NCI-H2081 (cell line): ENCODE measurements at places on chromosomes 12 and 14.

GRCh38 chr14:83874662-83875061 is 1655.3 kb upstream of the FLRT2 start:
- DNase-seq, result no peak

GRCh38 chr12:70052476-70052875 is 190.8 kb upstream of the CNOT2 start:
- DNase-seq, result no peak

DNA sequence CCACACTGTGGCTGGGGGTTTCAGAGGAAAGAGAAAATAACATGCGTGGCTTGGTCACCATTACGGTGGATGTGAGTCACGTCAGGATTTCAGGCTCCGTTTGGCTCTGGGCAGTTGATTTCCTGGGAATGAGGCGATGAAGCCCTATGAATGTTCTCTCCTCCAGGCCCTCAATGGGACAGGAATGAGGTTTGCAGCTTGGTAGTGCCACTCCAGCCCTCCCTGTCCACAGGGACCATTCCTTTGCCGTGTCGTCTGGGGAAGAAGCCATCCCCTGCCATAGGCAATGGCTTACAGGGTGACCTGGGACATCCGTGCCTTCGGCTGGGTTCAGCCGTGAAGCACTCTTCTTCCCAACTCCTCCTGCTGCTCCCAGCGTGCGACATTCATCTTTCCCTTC is 95.0 kb downstream of the FBXL14 start:
- DNase-seq, result no peak

GRCh38 chr12:71155225-71155624 is 2.6 kb downstream of the TSPAN8 start:
- no peak for DNase-seq

DNA sequence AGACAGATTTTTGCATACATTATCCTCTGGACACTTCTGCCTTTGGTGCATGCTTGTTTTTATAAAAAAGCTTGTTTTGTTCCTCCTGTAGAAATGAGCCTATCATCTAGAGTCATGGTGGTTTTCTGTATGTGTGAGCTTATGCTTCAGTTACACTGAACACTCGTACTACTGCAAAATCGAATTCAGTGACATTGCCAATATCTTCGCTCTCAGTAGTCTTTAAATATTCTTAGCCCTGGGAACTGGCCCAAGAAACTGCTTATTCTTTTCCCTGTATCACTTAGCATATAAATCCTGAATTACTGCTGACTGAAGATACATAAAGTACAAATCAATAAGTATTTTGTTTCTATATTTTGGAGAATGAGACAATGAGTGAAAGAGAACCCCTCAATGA is 70.5 kb downstream of the RGS6 start:
- no peak for DNase-seq

- no peak for DNase-seq
Observed at GRCh38 chr12:91007531-91008290, 2.9 kb upstream of the EPYC start.

GRCh38 chr12:3572560-3572959 is 81.6 kb downstream of the PRMT8 start:
- DNase-seq, result no peak

GRCh38 chr14:59588101-59588500 is 11.5 kb upstream of the CCDC175 start:
- DNase-seq, result no peak

- DNase-seq, result no peak
Observed at GRCh38 chr12:3075315-3075714, 1.9 kb upstream of the TSPAN9 start.

DNA sequence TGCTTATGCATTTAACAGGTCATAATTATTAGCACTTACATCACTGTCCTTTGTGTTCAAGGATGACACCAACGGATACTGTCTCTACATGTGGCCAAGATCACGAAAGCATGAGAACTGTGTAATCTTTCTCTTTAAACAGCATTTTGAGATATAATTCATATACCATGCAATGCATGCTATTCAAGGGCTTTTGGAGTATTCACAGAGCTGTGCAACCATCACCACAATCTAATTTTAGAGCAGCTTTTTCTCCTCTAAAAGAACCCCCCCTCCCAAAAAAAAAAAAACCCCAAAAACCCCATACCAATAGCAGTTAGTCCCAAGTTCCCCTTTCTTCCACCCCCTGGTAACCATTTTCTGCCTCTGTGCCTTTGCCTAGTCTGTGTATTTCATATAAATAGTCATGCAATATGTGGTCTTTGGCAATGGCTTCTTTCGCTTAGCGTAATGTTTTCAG is 60.6 kb downstream of the SPRING1 start:
- no peak for DNase-seq

DNA sequence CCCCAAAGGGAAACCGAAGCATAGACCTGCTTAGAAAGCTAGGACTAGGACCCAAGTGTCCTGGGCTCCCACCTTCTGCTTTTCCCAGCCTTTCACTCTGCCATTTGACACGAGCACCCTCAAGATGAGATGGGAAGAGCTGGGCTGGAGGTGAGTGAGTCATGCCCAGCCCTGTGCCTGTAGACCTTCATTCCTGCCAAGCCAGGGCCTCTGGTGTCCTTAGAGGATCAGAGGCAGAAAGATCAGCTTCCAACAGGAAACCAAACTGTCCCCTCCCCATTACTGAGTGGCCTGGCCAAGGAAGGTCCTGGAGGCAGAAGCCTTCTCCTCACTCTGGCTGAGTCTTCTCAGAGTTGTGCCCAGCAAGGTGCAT is 3.5 kb downstream of the TMEM63C start:
- no peak for DNase-seq

DNA sequence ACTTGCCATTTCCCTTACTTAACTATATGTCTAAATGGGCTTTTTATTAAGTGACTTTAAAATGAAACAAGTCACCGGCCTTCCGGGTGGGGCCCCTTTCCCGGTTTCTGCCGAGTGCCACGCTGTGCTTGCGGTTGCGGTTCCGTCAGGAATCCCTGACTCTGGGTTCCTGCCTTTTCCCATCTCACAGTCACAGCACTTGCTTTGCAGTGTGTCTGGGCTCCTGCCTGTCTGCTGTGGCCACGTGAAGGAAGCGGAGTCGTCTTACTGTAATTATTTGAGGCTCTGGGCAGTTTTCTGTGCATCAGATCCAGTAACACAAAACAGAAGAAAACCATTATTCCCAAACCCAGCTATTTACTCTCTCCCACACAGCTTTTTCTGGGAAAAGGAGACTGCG is 44.0 kb upstream of the FRMD6 start:
- DNase-seq, result no peak

DNA sequence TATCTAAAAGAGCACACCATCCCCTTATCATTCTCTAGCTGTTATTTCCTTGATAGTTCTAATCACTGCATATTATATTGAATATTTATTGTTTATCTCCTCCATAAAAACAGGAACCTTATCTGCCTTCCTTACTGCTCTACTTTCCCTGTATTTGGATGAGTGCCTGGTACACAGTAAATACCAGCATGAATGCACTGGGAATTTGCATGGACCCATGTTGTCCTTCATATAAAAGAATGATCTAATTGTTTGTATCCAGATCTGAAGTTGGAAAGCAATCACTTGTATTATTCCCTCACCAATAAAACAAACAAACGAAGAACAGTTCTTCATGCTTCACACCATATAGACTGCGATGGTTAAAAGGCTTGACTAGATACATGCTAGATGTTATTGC is 15.3 kb upstream of the CNOT2 start:
- DNase-seq, result no peak

- DNase-seq, result no peak
Observed at GRCh38 chr12:75953312-75953906, 78.2 kb downstream of the PHLDA1 start.

- DNase-seq, result no peak
Observed at GRCh38 chr12:62805517-62805916, 129.4 kb downstream of the PPM1H start.

GRCh38 chr12:13173012-13173932 is 23.3 kb upstream of the EMP1 start:
- DNase-seq, result no peak

DNA sequence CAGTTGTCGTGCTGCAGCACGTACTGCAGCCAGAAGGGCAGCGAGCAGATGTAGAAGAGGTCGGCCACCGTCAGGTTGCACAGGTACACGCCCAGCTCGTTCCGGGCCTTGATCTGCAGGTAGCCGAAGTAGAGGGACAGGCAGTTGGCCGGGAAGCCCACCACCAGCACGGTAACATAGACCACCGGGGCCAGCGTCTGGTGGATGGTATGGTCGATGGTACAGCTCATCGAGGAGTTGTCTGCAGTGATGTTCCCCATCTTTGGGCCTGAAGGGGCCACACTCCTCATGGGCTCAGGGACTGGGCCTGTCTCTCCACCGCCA is 9.8 kb downstream of the GPR68 start:
- DNase-seq, result no peak

DNA sequence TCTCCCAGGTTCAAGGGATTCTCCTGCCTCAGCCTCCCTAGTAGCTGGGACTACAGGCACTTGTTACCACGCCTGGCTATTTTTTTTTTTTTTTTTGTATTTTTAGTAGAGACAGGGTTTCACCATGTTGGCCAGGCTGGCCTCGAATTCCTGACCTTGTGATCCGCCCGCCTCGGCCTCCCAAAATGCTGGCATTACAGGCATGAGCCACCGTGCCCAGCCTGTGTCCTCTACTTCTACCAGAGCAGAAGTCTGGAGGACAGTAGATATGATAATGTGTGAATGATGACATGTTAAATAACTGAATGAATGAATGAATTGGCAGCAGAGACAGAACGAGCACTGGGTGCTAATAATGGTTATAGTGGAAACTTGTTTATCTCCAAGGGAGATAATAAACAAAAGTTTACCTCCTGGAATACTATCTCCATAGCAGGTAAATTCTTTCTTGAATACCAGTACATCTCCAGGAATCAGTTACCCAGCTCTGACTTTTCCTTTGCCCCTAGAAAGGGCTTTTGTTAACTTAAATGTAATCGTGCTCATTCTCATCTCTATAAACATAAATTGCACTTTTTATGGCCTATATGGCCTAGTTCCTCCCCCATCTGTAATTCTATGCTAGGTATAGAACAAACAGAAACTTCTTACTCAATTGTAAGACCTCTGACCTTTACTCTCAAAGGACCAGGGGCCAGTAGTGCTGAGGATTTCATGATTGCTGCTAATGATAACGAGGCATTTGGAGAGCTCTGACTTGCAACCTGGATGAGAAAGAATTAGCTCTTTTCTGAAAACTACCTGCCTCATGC is 7.2 kb upstream of the LGALS3 start:
- no peak for DNase-seq

DNA sequence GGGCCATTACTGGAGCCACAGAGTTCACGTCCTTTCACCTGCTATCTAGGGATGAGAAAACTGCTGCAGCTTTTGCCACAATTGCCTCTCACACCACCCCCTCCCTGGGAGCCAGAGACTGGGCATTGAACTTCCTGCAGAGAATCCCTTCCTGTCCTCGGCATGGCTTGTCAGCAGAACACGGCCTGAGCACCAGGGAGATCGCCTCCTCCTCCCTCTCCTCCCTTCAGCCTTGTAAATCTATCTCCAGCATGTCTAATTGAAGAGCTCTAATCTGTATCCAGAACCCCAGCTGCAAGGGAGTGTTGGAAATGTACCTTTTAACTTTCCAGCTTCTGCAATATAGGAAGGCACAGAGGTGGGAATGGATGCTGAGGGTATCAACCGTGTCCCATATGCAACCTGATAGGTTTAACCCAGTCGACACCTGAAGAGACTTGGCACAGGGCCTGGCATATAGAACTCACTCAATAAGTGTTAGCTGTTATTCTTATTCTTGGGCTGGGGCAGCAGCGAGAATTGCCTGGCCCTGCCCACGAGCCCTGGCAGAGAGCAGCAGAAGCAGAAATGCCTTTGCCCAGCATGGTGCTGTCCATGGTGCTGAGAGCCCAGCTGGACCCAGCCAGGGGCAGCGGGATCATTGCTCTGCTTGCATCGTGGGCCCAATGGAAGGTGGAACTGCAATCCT is 26.8 kb downstream of the TMEM63C start:
- peak; percentile 82 for DNase-seq

DNA sequence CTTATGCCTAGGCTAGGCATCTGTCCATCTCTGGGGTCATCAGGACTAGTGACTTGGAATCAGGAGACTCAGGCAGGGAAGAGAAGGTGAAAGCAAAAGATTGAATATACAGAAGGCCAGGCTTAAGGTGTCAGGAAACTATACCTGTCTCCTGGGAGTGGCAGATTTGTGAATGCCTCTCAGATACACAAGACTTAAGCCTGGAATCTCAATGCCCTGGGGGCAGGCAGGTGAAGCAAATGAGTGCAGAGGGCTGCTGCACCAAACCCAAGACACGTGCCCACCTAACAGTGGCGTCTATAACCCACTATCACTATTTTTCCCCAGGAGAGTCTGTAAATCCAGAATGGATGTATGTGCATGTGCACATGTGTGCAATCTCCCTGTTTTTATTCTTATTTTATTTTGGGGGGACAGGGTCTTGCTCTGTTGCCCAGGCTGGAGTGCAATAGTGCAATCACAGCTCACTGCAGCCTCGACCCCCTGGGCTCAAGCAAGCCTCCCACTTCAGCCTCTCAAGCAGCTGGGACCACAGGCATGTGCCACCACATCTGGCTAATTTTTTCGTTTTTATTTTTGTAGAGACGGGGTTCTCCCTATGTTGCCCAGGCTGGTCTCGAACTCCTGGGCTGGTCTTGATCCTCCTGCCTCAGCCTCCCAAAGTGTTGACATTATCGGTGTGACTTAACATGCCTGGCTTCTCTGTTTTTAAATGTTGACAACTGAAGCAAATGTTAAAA is 31.9 kb upstream of the FOS start:
- no peak for DNase-seq

DNA sequence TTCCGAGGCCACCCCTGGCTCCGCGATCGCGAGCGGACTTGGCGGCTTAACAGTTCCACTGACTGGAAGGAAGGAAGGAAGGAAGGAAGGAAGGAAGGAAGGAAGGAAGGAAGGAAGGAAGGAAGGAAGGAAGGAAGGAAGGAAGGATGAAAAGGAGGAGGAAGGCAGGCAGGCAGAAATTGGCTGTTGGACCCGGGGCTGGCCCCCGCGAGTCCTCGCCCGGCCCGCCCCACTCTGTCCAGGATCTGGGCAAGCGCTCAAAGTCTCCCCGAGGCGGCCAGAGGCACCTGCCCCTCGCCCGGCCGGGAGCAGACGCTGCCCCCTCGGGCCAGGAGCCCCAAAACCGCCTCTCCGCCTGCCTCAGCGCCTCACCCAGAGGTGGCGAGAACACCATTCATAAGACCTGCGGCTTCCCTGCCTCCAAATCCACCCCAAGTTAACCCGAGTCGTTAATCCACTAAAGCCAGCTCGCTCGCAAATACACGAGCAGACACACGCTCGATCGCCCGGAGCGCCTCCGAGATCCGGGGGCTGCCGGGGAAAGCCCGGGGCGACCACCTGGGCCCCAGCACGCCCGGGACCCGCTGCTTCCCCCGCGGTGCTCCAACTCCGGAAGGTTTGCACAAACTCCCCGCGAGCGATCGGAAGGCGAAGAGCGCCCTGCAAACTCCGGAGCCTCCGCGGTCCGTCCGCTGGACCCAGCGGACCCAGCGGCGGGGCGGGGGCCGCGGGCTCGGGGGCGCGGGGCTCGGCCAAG is 844 bp downstream of the DPF3 start:
- no peak for DNase-seq

GRCh38 chr12:5364036-5364770 is 67.7 kb upstream of the NTF3 start:
- no peak for DNase-seq

GRCh38 chr14:51680031-51680430 is 28.3 kb downstream of the FRMD6 start:
- DNase-seq, result no peak
